A549 treated with RU486 at 1 μM for 4 hours (cell line): ENCODE measurements at places on chromosomes 12 and 14. TPM values are rescaled to one million over a fixed set of nuclear protein-coding genes. Genes with fewer than 3 reads are reported as not detected.

The PGF gene
- total RNA-seq: 2.4 to 4.1 TPM (median 3.2 TPM) in 5 replicates

The RERGL gene
- total RNA-seq: not detected in 5 replicates

The RFX4 gene
- 0.05 TPM in 1 of 5 replicates, not detected in the others for total RNA-seq

The KCNH3 gene
- total RNA-seq: 2.1 to 3.3 TPM (median 2.8 TPM) in 5 replicates

The IFI27 gene
- total RNA-seq: 0.25 to 2.0 TPM (median 1.1 TPM) in 5 replicates

The ACSS3 gene
- not detected in 5 replicates for total RNA-seq

The GPR68 gene
- 0.12 to 0.19 TPM in 2 of 5 replicates, not detected in the others for total RNA-seq

The NUBPL gene
- total RNA-seq: 6.6 to 9.2 TPM (median 8.0 TPM) in 5 replicates

The RAD51AP1 gene
- 11.2 to 26.9 TPM (median 18.7 TPM) in 5 replicates for total RNA-seq
